ENCODE measurements at places on chromosomes 4 and X.

DNA sequence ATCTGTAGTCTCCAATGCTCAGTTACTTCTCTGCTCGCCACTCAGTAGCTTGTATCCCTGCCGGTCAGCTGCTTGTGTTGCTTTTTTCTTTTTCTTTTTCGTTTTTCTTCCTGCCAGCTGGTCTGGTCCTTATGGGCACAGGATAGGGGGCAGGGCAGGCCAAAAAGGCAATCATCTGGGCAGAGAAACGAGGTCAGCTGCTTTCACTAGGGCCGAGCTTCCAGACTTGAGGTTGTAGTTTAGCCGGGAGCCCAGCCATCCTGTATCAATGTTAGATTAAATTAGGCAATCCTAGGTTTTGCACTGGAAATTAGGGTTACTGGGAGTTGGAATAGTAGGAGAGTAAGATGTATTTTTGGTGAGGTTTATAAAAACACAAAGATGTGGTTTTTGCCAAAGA, 3.4 kb downstream of the ARSF start:
- no peak overlapping the region for H3K27ac ChIP-seq
- no peak overlapping the region for H3K4me3 ChIP-seq
- no peak for DNase-seq
- H3K36me3 ChIP-seq, result no peaks in the 10 kb centered on the region
- no peaks in the 10 kb centered on the region for H3K4me1 ChIP-seq

- no peaks in the 10 kb centered on the region for H3K36me3 ChIP-seq
- H3K27me3 ChIP-seq, result no peaks in the 10 kb centered on the region
- no peak overlapping the region for H3K27ac ChIP-seq
- H3K4me1 ChIP-seq, result no peaks in the 10 kb centered on the region
Measured at GRCh38 chr4:176363072-176363471, 43.3 kb downstream of the SPCS3 start.

- no peaks in the 10 kb centered on the region for H3K27me3 ChIP-seq
- H3K27ac ChIP-seq, result no peak overlapping the region
Measured at GRCh38 chr4:16384576-16384975, 158.3 kb upstream of the TAPT1 start.

GRCh38 chrX:21610168-21610567, 48.0 kb downstream of the KLHL34 start:
- no peaks in the 10 kb centered on the region for H3K36me3 ChIP-seq
- DNase-seq, result no peak
- no peaks in the 10 kb centered on the region for H3K4me1 ChIP-seq
- no peak overlapping the region for H3K4me3 ChIP-seq
